ENCODE measurements at places on chromosomes 2 and 18. TPM values are rescaled to one million over a fixed set of nuclear protein-coding genes. Genes with fewer than 3 reads are reported as not detected.

DNA sequence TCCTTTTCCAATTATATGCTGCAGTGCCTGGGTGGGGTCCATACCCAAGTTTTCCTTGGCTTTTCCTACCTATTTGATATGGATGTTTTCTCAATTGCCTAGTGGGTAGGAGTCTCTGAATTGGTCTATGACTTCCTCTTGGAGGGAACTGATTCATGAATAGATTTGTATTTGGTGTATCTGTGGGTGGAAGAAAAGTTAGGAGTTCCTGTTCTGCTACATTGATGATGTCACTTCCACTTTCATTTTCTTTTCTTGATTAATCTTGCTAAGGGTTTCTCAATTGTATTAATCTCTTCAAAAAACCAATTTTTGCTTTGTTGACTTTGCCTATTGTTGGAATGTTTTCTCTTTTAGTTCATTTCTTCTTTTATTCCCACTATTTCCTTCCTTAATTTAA, 37.4 kb upstream of the SLC9A2 start:
- DNase-seq = no peak
- H3K4me3 ChIP-seq = no peak overlapping the region
- no peaks in the 10 kb centered on the region for H3K27me3 ChIP-seq
- no peaks in the 10 kb centered on the region for H3K36me3 ChIP-seq

DNA sequence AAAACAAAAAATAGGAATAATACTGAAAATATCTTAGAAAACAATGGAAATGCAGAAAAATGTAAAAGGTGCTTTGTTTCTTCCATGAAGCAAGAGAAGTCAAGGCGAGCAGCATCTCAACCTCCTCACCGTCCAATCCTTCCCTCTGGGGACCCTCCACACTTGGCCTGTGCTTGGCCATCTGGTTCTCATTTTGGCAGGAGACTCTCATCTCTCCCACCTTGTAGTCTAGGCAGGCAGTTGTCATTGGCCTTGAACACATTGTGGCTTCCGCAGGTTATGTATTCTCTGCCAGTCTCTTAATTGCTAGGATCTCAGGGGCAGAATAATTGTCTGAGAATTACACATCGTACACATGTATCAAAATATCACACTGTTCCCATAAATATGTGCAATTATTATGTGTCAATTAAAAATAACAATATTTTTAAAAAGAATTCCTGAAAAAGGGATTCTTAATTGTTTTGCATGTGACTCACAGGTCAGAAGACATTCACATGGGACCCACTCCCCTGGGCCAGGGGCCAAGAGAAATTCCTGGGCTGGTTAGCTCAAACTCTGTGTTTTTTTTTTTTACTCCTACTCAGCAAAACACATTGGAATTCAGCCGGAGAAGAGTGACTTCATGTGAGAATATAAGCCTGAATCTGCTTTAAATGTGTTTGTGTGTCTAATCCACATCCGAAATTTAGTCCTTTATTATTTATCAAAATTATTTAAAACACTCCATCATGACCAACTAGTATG, 14.0 kb upstream of the ANKRD62 start:
- no peak overlapping the region for H3K27ac ChIP-seq
- no peak overlapping the region for H3K4me3 ChIP-seq
- H3K36me3 ChIP-seq = no peaks in the 10 kb centered on the region
- peak; percentile 69 for DNase-seq

- no peak overlapping the region for H3K27ac ChIP-seq
- H3K27me3 ChIP-seq = no peaks in the 10 kb centered on the region
- no peak overlapping the region for H3K4me3 ChIP-seq
- no peaks in the 10 kb centered on the region for H3K4me1 ChIP-seq
- H3K36me3 ChIP-seq = no peaks in the 10 kb centered on the region
- DNase-seq = no peak
Observed at GRCh38 chr18:35464831-35465279, 32.9 kb downstream of the INO80C start.

GRCh38 chr18:24443870-24444269, 16.6 kb upstream of the HRH4 start:
- H3K4me3 ChIP-seq = no peak overlapping the region
- no peak for DNase-seq
- peaks cover 14% of the 10 kb centered on the region for H3K36me3 ChIP-seq
- no peaks in the 10 kb centered on the region for H3K27me3 ChIP-seq
- no peaks in the 10 kb centered on the region for H3K4me1 ChIP-seq

GRCh38 chr2:121875585-121876185, 120.2 kb downstream of the TSN start:
- H3K27ac ChIP-seq = no peak overlapping the region
- H3K4me1 ChIP-seq = no peaks in the 10 kb centered on the region
- no peaks in the 10 kb centered on the region for H3K36me3 ChIP-seq
- H3K4me3 ChIP-seq = no peak overlapping the region
- no peaks in the 10 kb centered on the region for H3K27me3 ChIP-seq
- no peak for DNase-seq

CXCR1 gene
- not detected for polyA plus RNA-seq

ADRA2B gene
- 4.8 TPM for polyA plus RNA-seq
